ENCODE measurements at places on chromosomes 2 and 18.

DNA sequence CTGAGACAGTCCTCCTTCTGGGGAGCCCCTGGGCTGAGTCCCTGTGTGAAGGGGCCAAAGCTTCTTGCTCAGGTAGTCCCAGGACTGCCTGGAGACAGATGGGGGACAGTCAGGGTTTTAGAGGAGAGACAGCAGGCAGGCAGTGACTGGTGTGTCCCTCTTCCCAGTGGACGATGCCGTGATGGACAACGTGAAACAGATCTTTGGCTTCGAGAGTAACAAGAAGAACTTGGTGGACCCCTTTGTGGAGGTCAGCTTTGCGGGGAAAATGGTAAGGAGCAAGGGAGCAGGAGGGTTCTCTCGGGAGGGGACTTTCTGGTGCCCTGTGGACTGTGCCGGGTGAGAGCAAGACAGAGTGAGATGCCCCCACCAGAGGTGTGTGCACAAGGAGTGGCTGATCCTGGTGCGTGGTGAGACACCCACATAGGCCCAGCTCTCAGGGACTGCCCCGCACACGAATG lies 74.8 kb downstream of the DYSF start:
- no peak for DNase-seq

GRCh38 chr2:151251012-151251411 lies 10.7 kb downstream of the RBM43 start:
- no peak for DNase-seq

GRCh38 chr2:219120082-219120481 lies 40.5 kb downstream of the NHEJ1 start:
- DNase-seq = no peak

DNA sequence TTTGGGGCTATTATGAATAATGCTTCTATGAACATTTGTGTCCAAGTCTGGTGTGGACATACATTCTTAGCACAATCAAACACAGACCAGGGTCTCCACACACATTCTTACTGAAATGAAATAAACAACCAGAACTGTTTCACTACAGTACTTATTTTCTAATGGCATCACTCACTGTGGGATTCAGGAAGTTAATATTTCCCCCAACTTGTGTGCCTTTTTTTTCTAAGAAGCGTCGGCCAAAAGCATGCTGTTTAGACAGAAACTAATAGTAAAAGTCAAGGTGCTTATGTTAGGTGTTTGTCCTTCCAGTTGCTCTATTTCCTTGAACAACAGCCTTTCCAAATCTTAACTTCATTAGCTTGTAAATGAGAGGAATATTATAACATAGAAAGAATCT lies 117.6 kb downstream of the DOCK10 start:
- no peak for DNase-seq

DNA sequence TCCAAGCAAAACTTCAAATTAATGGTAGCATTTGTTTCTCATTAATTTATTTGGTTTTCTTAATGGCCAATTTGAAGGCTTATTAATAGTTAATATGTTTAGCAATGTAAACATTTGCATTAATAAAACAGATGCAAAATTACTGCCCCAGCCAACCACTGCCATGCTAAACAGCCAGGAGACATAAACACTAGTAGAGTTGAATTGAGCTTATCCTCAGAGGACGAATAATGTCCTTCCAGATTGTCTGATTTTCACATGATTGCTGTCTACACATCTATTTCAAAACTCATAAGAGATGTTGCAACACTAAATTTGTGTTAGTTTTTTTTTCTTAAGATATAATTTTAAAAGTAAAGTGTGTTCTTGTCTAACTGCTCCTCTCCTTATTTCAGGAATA lies 128.5 kb downstream of the DCC start:
- no peak for DNase-seq

- DNase-seq = no peak
Observed at GRCh38 chr2:159573846-159574606, 42.3 kb downstream of the BAZ2B start.

GRCh38 chr18:47950511-47950910 lies 20.1 kb upstream of the SMAD2 start:
- no peak for DNase-seq

DNA sequence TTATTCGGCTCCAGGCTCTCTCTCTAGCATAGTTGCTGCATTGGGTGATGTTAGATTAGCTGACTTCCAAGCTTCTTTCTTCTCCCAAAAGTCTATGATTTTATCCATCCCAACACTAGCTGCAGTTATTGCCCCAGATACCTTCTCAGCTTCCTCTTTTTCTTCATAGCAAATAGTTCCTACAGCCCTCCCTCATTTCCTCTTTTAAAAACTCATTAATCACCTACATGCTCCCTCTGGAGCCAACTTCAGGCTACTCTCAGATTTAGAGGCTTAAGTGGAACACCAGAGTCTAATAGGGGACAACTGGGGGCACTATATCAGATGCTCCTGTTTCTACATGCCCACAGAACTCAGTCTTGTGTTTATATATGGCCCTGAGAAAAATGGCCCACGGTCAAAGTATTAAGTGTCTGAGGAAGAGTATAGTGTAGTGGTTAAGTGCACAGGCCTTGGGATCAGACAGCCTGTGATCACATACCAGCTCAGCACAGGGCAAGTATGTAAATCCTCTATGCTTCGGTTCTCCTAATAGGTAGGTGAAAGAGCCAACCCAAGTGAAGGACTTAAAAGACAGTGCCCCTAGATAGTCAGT lies 241.9 kb upstream of the SLC14A2 start:
- DNase-seq = no peak

DNA sequence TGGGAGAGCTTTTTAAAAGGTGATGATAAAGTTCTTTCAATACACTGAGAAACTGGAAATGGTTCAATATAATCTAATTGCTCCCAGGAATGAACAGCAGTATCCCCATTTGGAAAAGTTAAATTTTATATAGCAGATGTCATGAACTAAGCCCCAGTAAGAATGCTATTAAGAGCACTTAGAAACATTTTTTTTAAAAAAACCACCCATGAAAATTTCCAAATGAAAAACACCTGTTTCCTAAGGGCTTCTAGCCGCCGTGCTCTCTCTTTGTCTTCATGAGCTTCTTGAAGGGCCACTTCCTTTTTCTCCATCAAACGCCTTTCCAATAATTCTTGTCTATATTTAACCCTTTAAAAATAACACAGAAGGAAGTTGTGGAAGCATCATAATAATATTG lies 77.0 kb downstream of the UPP2 start:
- DNase-seq = no peak

DNA sequence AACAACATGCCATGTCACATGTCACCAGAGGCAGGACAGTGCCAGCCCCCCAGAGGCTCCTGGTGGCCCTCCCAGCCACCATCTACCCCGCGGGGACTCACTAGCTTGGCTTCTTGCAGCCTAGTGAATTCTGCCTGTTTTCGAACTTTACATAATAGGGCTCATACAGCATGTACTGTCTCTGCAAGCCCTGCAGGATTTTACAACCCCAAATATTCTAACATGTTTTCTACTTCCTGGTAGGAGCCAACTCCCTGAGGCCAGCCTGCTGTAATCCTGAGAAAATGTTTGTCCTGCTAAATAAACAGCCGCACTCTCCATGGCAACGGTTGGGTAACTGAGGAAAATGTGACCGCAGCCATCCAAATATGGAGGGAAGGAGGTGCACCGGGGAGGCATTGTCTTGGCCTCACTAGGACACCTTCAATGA lies 2.7 kb downstream of the PER2 start:
- DNase-seq = no peak

DNA sequence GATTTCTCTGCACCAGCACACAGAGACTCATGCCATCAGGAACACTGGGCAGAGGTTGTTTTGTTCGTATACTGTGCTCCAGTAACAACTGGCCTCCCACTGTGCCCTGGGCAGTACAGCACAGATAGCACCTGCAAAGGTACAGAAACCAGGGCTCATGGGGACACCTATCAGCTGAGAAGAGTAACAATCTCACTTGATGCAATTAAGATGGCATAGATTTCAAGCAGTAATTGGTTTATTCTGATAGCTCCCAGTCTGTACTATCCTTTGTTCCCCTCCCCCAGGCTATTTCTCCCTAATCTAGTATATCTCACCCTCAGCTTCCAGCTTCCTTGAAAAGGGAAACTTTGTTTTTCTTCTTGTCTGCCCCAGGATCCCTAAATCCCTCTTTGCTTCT lies 343.9 kb upstream of the MMADHC start:
- no peak for DNase-seq

DNA sequence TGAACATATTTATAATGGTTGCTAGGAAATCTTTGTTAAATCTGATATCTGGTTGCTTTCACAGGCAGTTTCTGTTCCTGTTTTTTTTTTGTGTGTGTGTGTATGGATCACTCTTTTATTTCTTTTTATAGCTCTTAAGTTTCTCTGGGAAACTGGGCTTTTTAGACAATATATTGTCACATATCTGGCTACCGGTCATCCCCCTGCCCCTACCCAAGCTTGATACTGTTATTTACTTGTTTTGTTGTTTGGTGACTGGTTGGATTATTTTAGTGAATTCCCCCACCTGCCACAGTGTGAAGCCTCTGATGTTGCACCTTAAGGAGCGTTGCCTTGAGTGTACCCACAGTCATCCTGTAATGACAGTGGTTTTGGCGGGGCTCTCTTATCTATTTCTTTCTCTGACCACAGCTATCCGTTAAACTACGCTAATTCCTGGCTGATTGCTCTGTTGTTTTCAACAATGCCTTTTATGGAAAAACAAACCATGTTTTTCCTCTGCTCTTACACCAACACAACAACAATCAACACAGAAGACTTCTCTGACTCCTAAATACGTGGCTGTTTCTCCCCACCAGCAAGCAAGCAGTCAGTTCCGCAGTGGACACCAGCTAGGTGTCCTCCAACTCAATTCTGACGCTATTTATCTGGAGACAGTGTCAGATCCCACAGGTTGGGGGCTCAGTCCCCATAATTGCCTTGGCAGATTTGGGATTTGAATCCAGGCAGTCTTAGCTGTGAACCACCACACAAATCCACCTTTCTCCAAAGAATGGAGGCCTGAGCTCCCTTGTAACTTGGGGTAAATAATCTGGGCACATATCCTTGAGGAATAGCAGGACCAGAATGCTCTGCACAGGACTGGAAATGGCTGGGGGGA lies 10.9 kb downstream of the GNLY start:
- no peak for DNase-seq

GRCh38 chr2:72710418-72711152 lies 115.2 kb downstream of the EXOC6B start:
- no peak for DNase-seq

DNA sequence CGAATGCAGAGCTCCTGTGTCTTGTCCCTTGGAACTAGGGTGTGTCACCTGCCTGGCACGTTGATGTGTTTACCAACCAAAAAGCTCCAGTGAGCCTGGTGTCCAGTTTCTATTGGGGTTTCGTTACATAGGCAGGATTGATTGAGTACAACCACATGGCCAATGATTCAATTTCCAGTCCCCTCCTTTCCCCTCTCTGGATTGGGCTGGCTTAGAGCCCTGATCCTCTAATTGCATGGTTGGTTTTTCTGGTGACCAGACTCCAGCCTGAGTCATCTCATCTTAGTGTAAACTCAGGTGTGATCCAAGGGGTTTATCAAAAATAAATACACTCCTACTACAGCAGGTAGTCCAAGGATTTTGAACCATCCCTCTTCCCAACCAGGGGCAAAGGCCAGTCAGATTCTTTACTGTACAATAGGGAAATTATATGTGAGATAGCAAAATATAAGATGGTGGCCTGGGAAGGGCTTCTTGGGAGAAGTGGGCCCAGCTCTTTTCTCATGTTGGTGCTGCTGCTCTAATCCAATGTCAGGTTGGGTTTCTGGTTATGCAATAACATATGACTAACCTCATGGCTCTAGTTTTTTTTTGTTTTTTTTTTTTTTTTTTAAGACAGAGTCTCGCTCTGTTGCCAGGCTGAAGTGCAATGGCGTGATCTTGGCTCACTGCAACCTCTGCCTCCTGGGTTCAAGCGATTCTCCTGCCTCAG lies 64.7 kb upstream of the MGAT5 start:
- DNase-seq = no peak

DNA sequence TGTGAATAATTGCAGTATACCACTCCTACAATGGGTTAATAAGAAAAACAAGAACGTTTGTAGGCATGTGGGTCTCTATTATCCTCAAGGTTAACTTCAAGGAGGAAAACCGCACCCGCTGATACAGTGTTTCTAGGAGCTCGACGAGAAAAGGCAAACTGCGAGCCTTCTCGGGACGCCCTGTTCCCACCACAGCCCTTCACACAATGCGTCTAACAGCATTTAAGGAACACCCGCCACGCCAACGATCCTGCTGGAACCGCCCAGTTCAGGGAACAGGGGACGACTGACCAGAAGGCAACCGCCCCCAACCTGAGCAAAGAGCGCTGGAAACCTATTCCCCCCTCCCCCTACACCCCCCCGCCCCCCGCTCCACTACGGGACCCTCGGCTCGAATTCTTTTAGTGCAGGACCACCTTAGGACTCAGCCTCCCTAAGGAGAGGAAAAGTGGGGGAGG lies 710 bp upstream of the TMSB10 start:
- no peak for DNase-seq

DNA sequence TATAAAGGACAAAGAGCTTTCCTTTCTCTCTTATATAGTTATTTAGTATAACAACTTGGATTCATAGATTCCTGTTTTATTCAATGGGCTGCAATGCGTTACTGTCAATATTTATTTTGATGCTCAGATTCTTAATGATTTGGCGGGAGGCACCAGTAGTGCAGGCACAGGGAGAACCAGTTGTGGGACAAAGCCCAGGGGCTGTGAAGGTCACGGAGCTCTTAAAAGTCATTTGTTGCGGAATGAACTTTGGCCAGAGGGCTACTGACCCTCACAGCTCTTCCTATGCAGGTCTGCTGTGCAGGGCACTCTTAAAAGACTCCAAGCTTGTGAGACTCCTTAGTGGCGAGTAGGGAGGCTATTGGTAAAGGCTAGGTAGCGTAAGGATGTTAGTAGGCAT lies 34.0 kb downstream of the BCL2L11 start:
- DNase-seq = no peak

DNA sequence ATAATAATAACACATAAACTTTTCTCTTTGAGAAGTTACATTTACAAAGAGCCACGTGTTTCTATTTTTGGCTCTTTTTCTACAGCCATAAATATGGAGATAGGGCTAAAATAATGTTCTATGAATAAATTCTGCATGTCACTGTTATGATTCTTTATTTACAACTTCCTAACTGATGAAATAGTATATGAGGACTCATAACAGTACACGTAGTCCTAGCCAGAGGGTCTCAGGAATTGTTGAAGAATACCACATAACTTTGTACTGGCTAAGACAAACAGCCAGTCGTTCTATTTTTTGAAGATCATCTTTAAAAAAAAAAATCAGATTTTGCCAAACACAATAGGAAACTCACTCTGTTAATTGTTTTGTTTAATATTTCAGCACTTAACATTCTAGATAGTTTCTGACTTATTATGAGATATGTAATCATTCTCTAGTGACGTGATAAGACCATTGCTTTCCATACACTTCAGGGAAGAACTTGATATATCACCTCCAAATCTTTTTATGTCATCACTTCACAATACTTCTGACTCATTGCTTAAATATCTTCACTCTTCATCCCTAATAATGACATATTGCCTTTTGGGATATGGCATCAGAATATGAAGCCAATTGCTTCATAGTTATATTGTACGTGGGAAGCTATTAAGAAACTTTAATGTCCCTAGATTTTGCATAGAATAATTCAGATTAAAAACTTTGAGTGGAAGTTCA lies 256.1 kb downstream of the XIRP2 start:
- DNase-seq = no peak

GRCh38 chr2:37654932-37655841 lies 16.3 kb downstream of the CDC42EP3 start:
- DNase-seq = no peak

GRCh38 chr2:37617119-37617892 lies 54.1 kb downstream of the CDC42EP3 start:
- no peak for DNase-seq
